ENCODE measurements at places on chromosomes 6 and 20.

DNA sequence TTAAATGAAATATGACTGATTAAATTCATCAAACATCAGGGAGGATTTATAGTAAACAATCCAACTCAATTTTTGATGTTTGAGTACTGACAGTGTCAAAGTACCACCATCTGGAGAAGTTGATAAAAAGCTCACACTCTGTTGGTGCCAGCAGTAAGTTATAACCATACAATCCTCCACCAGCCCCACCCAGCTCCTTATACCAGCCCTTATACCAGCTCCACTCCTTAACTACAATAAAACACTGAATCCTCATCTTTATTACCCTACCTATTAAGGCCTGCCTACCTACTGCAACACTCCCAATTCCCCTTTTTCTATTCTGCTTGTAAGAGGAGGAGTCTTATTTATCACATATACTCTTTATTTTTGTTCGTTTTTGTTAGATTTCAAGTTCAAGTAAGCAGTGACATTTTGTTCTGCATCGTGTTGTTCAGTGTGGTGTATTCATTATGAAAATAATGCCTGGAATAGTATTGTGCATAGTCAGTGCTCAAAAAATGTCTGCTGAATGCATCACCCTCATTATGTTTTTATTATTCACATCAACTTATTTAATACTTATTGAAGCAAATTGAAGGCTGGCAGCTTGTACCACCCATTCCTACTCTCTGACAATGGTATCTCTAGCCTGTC lies 954.7 kb upstream of the ADGRB3 start:
- no peak for DNase-seq

DNA sequence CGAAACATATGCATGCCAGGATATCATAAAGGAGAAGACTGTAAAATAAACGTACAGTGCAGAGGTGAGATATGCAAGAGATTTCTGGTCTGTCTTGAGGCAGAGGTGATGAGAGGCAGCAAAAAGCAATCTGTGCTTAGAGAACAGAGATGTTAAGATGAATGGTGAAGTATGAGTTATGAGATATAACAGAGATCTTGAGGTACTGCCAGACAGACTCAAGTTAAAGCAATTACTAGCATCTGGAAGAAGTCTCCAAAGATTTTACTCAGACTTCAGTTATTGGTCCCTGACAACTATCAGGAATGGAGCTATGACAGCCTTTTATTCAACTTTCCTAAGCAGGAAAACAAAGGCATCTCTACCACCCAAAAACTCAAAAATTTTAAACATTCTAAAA lies 122.8 kb upstream of the DST start:
- no peak for DNase-seq

- DNase-seq, result no peak
Observed at GRCh38 chr6:154341336-154341735, 15.3 kb downstream of the IPCEF1 start.

DNA sequence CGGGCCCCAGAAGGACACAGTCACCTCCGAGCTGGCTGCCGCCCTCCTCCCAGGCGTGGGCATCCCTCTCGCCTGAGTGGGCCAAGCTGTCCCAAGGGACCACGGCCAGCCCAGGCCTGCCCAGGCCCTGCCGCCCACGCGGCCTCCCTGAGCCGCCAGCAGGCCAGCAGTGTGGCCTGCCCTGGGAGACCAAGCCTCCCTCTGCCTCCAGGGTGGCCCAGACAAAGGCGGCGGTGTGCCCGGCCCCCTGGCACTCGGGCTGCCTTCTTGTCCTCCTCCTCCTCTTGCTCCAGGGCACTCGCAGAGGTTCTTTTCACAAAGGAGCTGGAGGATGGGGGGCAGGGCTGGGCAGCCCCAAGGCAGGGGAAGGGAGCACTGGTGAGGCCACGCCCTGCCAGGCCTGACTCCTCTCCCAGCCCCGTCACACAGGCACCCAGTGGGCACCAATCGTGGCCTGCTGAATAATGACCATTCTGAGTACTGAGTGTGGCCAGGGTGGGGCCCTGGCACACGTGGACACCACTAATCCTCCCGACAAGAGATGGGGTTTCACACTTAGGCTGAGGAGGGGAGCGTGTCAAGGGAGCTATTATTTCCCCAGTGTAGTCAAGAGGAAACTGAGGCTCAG lies 25.3 kb downstream of the NOL4L start:
- peak; percentile 46 for DNase-seq

DNA sequence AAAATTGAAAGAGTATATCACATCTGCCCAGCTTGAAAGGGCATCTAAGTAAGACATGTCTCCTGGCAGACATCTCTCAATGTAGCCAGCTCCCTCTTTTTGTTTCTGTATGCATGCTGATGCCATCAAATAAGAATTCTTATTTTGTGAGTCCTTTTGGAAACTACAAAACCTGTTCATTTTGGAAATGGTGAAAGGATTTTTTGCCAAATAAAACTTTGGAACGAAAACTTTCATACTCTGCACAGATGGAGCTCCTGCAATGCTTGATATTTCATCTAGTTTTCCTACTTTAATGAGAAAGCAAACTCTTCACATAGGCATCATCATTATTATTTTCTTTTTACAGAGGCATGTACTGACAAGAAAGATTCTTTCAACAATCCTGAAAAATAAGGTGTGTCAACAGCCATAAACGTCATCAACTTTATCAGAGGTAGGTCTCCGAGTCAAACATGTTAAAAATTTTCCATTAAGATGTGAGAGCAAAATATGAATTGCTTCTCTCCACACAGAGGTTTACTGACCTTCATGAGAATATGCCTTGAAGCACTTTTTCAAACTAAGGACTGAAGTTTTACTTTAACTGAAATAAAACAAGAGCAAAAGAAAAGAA lies 26.2 kb upstream of the CMTR1 start:
- no peak for DNase-seq

GRCh38 chr20:22429175-22430153 lies 154.9 kb downstream of the FOXA2 start:
- no peak for DNase-seq

GRCh38 chr6:84860920-84861319 lies 96.5 kb upstream of the TBX18 start:
- DNase-seq, result no peak

GRCh38 chr20:36094497-36094896 lies 60.0 kb upstream of the EPB41L1 start:
- DNase-seq, result no peak

DNA sequence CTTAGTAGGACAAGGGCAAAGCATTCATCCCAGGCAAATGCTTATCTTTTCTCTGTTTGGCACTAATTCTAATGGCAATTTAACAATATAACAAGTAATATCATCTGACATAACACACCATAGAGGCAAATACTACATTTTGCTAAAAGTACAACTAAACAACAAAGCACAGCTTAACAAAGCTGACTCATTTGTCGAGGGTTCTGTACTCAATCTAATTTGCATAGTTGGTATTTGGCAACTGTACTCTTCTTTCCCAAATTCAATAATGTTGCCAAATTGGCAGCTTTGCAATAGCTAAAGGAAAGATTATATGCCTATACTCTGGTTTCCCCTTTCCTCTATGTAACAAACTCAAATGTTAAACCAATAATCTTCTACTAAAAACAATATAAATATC lies 461.0 kb downstream of the PKHD1 start:
- no peak for DNase-seq

DNA sequence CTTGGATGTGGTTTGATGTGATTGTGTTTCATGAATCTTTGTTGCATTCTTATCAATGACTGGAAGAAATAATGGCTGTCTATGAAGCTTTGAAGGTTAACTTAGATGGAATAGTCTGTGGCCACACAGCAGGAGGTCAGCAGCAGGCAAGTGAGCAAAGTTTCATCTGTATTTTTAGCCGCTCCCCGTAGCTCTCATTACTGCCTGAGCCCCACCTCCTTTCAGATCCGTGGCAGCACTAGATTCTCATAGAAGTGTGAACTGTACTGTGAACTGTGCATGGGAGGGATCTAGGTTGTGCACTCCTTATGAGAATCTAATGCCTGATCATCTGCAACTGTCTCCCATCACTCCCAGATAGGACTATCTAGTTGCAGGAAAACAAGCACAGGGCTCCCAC lies 660.2 kb downstream of the EPHA7 start:
- DNase-seq, result no peak

DNA sequence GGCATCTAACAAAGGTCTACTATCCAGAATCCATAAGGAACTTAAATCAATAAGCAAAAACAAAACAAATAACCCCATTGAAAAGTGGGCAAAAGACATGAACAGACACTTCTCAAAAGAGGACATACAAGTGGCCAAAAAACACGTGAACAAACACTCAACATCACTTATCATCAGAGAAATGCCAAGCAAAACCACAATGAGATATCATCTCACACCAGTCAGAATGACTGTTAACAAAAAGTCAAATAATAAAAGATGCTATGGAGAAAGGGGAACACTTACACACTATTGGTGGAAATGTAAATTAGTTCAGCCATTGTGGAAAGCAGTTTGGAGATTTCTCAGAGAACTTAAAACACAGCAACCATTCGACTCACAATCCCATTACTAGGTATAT lies 19.4 kb upstream of the VNN1 start:
- peak; percentile 21 for DNase-seq

DNA sequence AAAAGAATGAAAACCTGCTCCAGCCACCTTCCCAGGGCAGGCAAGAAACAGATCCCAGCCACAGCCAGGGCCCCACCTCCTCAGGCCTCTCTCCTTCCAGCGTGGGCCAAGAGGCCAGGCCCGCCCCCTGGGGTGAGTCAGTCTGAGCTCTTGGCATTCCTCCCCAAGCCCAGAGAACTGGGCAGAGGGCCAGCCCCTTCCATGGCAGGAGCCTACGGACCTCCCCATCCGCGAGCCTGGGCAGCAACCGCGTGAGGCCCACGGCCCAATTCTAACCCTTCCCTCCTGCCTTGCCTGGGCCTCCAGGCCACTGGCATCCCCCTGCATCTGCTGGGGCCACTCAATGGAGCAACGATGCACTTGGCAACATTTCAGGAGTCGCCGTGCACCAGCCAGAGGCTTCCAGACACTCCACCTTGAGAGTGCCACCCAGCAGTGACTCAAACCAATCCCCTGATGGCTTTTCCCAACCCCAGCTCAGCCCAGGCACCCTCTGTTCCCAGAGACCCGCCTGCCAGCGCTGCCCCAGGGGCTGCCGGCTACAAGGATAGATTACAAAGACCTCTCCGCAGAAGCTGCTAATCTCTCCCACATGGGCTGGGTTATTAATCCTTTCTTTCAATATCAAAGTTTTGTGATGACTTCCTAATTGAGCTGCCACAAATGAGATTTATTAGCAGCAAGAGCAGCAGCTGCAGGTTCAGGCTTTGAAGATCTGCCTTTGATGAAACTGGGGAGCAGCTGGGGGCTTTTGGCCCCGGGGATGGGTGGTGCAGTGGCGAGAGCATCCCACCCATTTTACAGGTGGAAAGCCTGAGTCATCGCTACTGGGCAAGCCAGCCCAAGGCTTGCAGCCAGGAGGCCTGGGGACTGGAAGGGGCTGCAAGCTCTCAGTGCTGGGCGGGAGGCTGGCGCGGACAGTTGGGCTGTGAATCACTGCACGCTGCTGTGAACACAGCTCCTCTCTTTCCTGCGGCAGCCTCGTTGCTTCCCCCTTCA lies 85.7 kb downstream of the NFATC2 start:
- peak; percentile 91 for DNase-seq

DNA sequence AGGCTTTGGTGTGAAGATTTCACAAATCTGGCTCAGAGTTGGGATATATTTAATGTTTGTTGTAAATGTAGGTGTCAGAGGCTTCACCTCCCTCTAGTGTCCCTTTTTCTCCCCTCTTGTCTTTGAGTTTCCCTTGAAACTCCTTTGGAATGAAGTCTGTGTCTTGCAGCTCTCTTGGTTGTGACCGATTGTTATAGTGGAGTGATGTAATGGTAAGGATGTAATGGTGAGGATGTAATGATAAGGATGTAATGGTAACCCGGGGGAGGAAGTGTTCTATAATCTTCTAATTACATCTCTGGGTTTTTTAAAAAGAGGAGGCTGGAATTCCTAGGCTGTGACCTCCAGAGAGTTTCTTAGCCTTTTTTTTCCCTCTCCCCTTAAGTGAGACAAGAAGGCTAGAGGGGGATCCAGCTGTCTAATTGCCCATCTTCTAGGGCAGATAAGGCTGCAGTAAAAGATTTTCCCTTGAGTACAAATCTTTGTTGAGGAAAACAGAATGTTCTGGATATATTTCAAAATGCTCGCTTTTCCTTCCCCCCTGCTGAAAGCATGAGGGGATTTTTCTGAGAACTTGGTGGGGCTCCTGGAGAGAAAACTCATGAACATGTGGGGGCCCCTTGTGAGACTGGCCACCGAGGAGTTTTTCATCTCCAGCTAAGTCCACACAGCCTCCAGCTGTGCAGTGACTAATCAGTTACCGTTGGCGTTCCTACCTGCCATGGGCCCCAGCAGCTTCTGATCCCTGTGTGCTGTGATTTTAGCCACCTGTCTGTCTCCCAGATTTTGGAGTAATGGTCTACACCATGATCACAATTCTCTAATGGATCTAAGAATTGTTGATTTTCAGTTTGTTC lies 156.7 kb upstream of the PMEPA1 start:
- no peak for DNase-seq

GRCh38 chr6:119145111-119145510 lies 66.6 kb upstream of the FAM184A start:
- peak; percentile 47 for DNase-seq

DNA sequence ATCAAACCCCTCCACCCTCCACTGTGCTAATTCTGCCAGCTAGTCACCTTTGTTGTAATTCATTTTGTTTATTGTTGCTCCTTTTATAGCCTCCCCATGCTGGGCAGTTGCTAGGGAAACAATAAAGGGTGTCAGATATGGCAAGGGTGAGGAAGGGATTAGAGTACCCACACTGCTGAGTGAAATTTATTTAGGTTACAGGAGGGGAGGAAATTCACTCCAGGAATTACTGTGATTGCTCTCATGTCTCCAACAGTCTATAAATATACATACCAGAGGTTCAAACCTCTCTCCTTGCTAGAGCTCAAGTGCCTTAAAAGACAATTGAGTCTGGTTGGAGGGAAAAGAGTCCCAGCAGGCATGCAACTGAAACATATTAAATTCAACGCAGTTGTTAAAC lies 90.6 kb upstream of the ADGRF1 start:
- no peak for DNase-seq

- no peak for DNase-seq
Observed at GRCh38 chr20:19067986-19068385, 144.5 kb upstream of the SLC24A3 start.
